ENCODE measurements at places on chromosomes 1 and 21.
A peak's percentile ranks its signal among the peaks of the same experiment; 100 is the strongest.

- DNase-seq: no peak
Measured at GRCh38 chr1:167276969-167277368, 56.3 kb downstream of the POU2F1 start.

DNA sequence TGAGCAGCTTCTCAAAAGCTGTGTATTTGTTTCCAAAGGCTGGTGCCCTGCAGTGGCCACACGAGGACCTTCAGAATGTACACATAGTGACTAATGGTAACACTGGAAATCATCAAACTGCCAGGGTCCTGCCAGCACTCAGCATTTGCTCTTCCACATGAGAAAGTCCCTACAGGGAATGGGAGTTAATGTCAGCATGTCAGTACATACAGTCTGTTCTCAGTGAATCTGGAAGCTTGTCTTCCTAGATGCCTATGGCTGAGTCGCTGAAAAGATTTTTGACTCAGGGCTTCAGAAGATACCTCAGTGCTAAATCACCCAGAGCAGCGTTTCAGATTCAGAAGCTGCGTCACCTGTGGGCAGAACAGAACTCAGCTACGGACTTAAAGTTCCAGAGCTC, 108.2 kb downstream of the CDC7 start:
- no peak for DNase-seq

DNA sequence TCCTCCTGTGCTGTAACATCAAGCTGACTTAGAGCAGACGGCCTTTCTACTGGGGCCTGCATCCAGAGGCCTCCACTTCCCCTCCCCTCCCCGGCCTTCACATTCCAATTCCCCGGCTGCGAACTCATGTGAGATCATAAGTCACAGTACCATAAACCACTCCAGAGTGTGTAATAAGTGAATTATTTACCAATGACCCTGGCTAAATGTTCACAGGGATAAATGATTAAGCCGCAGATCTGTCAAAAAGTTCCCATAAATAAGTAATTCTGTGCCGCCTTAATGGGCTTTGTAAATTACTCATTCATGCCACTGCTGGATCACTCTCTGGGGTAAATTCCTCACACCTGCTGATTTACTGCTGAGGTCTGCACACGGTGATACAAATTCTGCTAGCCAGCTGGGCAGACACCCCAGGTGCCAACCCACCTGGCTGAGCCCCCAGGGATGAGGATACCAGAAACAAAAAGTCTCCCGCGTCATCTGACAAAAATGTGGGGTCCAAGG, 27.4 kb upstream of the KIRREL1 start:
- no peak for DNase-seq

DNA sequence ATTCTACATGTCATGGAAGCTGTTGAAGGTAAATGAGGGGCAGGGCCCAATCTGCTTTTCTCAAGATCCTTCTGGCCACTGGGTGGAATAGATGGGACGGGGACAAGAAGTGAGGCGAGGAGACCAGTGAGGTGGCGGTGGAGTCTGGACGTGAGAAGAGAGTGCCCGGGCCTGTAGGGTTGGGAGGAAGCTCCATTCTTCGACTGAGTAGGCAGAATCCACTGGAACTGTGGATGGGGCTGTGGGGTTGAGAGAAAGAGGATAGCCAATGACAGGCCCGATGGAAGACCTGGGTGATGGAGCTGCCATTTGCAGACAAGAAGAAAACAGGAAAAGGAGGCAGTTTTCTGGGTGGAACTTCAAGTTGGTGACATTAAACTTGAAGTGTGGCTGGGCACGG, 10.3 kb downstream of the SLC1A7 start:
- no peak for DNase-seq

- no peak for DNase-seq
Measured at GRCh38 chr1:159996653-159997052, 35.1 kb downstream of the PIGM start.

DNA sequence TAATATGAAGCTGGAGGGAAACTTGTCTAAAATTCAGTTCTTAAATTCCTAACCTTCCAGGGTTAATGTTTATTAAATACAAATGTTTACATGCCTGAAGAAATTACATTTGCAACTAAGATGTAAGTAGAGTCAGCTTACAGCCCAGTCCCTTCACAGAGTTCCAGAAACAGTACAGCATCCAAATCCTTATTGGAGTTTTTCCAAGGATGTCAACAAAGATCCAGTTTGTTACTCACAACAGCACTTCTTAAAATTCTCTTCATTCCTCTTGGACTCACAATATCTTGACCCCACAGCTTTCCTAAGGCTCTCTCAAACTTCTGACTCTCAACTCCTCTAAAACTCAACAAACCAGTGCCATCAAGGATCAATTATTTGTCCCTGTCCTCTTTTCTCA, 50.1 kb upstream of the RWDD3 start:
- DNase-seq: no peak

DNA sequence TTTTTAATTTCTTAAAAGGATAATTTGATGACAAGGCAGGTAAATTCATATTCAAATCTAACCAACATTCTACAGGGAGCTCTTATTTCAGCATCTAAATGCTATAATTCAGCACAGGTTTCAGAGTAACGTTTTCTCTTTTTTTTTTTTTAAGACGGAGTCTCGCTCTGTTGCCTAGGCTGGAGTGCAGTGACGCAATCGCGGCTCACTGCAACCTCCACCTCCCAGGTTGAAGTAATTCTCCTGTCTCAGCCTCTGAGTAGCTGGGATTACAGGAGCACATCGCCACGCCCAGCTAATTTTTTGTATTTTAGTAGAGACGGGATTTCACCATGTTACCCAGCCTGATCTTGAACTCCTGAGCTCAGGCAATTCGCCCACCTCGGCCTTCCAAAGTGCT, 66.5 kb downstream of the EIF4G3 start:
- no peak for DNase-seq

DNA sequence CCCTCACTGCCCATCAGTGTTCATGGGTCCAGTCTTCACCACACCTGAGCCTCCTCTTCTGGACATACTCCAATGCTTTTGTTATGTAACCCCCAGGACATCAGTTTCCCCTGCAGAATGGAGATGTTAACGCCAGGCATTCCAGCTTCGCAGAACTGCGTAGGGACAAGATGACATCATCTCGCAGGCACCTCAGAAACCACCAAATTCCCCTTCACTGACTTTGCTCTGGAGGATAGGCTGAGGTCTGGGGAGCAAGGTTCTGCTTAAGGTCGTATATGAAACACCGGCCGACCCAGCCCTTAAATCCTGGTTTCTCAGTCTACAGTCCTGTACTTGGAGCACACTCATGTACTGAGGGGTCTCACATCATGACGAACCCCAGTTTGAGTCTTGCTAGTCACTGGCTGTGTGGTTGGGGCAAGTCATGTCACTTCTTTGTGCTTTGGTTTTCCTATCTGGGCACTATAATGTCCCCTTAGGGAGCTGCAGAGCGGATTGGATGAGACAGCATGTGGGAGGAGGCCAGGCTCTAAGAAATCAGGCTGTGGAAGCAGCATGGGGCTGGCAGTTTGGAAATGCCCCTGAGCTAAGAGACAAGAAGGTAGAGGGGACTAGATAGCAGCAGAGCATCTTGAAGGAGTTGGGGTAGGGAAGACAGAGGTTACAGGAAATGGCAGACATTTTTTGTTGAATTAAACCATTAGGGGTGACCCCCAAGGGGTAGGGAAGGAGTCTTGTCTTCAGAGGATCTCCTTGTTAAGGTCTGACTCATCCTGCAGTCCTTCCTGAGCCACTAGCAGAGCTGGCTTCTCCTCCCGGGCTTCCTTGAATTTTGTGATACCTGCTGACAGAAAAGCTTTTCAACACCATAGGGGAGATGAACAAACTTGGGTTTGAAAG, 138.3 kb downstream of the FOXD2 start:
- DNase-seq: no peak

- DNase-seq: peak; percentile 94
Measured at GRCh38 chr1:1429671-1430073, 5.8 kb upstream of the VWA1 start.

GRCh38 chr1:56824938-56825337, 5.7 kb upstream of the FYB2 start:
- peak; percentile 92 for DNase-seq

- no peak for DNase-seq
Measured at GRCh38 chr1:15141935-15142539, 11.5 kb upstream of the TMEM51 start.

GRCh38 chr1:180722586-180722985, 90.8 kb downstream of the XPR1 start:
- no peak for DNase-seq

DNA sequence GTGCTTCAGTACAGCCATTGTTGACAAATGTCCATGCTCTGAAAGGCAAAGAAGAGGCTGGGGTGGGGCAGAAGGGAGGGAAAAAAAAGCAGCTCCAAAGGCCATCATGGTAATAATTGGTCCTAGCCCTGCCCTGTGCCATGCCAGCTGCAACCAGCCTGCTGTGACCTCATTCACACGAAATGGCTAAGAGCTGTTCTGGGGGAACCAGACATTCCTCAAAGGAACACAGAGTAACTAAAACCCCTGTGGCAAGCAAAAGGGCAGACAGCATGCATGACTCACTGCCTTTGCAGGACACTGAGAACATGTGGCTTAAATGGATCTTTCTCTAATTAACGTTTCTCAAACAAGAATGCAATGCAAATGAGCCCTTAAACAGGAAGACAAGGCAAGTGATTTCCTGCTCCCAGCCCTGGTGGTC, 42.3 kb downstream of the STYXL2 start:
- DNase-seq: peak; percentile 8

DNA sequence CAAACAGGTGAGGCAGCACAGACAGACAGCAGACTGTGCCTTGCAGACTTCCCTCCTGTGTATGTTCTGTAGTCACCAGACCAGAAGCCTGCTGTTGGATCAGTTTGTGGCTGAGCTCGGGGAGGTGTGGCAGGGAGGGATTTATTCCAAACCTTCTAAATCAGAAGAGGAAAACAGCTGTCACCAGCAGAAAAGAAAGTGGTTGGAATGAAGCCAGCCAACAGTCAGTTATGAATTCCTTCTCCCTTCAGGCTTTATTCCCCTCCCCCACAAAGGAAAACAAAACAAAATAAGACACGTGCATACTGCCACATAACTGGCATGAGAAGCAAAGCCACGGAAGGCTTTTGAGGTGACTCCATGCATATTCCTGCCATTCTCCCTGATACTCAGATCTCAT, 19.0 kb upstream of the PIGV start:
- no peak for DNase-seq

DNA sequence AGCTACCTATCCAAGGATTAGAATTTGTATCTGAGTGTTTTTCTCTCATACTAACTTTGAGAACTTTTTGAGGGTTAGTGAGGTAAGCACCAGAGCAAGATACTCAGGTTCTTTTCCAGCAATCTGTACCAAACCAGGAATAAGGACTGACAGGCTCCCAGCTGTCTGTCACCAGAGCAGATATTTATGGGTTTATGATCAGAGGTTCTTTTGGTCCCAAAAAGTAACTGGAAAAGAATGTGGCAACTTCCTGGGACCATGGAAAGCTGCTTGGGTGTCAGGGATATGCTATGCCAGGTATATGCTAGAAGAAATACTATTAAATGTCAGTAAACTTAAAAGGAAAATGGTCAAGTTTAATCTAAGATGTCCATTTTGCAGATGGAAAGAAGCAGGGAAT, 75.7 kb upstream of the ZNF326 start:
- DNase-seq: no peak

- DNase-seq: no peak
Measured at GRCh38 chr21:32001390-32001789, 128.6 kb downstream of the HUNK start.

DNA sequence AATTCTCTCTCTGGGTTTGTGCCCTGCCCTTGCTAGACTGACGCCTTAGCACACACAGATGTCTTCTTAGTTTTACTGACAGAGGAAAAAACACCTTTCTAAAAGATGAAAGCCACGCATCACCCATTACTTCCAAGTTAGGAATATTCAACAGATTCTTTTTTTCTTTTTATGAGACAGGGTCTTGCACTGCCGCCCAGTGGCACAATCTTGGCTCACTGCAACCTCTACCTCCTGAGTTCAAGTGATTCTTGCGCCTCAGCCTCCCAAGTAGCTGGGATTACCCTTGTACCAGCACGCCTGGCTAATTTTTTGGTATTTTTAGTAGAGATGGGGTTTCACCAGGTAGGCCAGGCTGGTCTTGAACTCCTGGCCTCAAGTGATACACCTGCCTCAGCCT, 169.2 kb downstream of the APP start:
- DNase-seq: no peak

- DNase-seq: no peak
Measured at GRCh38 chr1:40185951-40186864, 25.0 kb downstream of the RLF start.

DNA sequence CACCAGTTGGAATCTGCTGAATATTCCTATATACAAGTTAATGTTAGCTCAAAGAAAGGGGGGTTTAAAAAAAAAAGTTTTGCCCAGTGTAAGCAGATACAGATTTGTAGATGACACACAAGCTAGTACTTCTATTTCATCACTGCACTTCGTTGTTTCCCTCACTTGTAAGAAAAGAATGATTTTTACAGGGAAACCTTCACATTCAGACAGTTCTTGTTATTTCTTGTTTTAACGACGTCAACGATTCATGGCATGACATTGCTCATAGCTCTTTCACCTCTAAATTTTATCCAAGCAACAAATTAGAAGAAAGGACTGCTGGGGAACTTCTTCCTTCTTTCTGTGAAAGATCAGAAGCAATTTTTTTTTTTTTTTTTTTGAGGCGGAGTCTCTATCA, 25.7 kb upstream of the C1orf105 start:
- DNase-seq: no peak

- DNase-seq: no peak
Measured at GRCh38 chr1:220594356-220594755, 66.4 kb downstream of the MARK1 start.

GRCh38 chr1:21855257-21856096, 43.4 kb downstream of the LDLRAD2 start:
- DNase-seq: no peak

DNA sequence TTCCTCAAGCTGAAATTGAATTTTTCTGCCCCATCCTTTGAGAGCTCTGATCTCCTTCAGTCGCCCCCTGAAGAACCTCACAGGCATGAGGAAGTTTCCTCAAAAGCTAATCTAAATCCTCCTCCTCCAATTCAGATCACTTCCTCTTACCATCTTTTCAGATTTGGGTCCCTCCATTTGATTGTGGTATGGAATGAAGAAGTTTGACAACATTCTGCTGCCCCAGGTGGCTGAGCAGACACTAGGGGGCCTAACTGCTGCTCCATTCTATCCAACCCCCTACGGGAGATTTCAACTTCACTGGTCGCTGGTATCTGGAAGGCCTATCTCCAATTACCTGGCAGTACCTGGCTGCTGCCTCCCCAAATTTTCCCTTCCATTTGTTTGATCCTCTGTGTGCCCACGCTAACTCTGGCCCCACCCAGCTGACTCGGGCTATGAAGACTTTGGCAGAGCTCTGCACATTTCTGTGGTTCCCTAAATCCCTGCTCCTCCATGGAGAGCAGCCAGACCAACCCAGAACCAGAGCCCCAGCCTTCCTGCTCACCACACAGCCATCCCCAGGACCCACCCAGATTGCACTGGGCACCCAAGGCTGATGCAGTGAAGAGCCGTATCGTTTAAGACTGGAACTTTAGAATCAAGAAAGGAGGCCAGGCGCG, 7.8 kb downstream of the IRF6 start:
- DNase-seq: no peak

DNA sequence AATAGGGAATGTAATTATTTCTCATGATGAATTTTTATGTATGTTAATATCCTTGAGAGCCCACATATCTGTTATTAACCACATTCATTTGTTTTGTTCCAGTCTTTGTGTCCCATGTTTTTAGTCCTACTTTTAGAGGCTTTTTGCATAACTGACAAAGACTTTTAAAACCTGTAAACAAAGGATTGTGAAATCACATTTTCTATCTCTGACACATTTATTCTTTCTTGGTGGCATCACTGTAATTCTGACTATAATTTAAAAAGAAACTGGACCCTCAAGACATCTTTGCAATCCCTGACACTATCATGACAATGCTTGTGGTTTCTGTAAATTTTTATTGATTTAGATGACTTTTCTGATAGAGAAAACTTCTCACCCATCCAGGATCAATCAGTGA, 313.1 kb downstream of the SIPA1L2 start:
- DNase-seq: no peak

Data from NCI-H510A treated with DMSO at 0.1 percent for 48 hours (cell line).